ENCODE measurements at places on chromosomes 16 and 17.

DNA sequence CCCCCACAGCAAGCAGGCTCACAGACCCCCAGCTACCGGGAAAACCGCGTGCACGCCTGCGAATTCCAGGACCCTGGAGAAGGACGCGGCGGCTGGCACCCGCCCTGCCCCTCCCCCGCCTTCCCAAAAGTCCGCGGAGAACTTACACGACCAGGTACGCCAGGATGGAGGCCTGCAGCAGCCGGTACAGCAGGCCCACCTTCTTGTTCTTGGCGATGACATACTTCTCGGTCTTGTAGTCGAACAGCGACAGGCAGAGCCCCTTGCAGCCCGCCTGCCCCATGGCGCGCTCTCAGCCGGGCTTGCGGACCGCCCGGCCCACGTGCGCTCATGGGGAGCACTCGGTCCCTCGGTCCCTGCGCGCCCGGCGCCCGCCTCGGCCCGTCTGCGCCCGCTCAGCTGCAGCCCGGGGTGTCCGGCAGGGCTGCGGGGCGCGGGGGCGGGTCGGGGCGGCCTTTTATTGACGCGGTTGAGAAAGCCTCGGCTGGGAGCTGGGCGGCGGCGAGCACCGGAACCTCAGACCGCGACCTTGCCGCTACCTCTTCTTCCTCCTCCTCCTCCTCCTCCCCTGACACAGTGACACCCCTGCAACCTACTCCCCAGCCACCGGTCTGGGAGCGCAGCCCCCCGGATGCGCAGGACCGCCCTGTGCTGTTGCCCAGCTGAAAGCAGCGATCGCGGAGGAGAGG is at the start of gene P2RX5:
P2RX5 (minus strand) TSS at position 433 of the 689 bp plus-strand sequence; CDS start at position 283, 150 bp downstream.
- no peak for DNase-seq

GRCh38 chr16:57562669-57563486 is 20.4 kb downstream of the ADGRG5 start:
- DNase-seq, result no peak

- no peak for DNase-seq
Measured at GRCh38 chr17:34227707-34228106, 27.4 kb upstream of the CCL2 start.

- DNase-seq, result no peak
Measured at GRCh38 chr17:384622-385177, 32.1 kb upstream of the RPH3AL start.

DNA sequence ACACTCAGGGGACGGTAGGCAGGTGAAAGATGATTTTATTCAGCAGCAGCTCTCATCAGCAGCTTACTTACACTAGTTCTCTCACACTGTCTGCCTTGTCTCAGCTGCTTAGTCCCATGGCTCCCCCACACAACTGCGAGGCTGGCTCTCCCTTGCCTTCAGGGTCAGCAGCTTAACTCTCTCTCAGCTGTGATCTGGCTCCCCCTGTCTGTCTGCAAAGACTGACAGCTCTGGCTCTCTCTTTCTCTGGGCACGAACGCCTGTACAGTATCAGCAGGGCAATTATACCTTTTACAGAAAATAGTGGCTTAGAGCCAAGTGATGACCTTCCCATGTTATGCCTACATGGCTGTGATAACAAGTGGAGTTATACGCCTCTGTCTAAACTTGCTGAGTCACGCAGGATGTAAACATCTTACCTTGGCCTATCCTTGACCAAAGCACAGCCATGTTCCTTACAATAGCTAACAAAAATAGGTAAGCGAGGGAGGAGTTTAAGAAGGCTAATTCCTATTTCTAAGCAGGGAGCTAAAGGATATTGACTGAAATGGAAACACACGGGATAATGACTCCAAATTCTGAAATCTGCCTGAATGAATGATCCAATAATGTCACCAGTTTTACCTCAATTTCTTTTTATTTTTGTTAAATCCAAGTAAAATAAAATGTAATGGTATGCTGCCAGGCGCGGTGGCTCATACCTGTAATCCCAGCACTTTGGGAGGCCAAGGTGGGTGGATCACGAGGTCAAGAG is 1.1 kb upstream of the NDUFAB1 start:
- DNase-seq, result peak; percentile 38
